Breast epithelium (tissue), 4 donors: ENCODE measurements at places on chromosomes 6 and 20.

DNA sequence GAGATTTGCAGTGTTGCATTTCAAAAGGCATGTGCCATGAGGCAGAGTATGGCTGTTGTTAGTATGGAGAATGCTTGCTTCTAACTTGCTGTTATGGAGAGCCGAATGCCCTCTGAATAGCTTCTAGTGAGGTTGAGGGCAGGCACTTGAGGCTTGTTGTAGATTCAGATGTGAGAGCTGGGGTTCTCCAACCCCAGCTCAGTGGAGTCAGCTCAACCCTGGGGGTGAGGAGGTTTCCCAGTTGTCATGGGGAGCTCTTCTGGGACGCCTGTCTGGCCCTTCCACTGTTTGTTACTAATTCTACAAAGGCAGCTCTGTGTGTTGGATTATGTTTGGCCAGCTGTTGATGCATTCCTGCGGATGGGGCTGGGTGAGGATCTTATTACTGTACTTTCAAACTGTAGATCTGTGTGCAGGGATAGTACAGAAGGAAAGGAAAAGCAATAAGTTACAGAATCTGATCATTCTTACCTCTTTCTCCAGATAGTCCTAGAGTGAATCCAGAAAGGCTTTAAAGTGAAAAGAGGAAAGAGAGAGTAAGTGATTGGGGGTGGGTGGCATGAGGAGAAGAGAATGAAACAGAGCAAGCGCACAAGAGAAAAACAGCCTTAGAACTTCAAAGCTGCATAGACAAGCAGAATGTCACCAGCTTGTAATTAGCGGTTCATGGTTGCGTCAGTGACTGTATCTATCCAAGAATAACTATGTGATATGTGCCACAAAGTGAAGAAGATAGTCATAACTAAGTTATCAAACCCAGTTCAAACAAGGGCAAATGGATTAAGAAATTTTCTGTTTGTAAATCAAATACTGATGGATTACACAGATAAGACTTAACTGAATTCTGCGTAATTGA is 148.7 kb downstream of the PRL start:
- no peaks in the 10 kb centered on the region for H3K27me3 ChIP-seq
- no peak for DNase-seq
- H3K4me1 ChIP-seq = no peaks in the 10 kb centered on the region
- H3K27ac ChIP-seq = peak overlapping the region; percentile 57
- H3K36me3 ChIP-seq = no peaks in the 10 kb centered on the region

DNA sequence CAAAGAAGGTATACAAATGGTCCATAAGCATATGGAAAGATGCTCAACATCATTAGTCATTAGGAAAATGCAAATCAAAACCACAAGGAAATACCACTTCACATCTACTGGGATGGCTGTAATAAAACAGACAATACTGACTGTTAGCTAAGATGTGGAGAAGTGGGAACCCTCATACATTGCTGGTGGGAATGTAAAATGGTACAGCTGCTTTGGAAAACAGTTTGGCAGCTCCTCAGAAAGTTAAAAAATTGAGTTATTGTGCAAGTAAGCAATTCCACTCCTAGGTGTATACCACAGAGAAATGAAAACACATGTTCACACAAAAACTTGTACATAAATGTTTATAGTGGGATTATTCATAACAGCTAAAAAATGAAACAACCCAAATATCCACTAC is 173.0 kb upstream of the JAG1 start:
- H3K36me3 ChIP-seq = no peaks in the 10 kb centered on the region
- DNase-seq = no peak
- no peak overlapping the region for H3K27ac ChIP-seq
- H3K4me1 ChIP-seq = no peaks in the 10 kb centered on the region
- no peak overlapping the region for H3K4me3 ChIP-seq

- H3K36me3 ChIP-seq = no peaks in the 10 kb centered on the region
- DNase-seq = no peak
- H3K27ac ChIP-seq = no peak overlapping the region
- no peaks in the 10 kb centered on the region for H3K27me3 ChIP-seq
- H3K4me3 ChIP-seq = no peak overlapping the region
These were observed 82.3 kb downstream of the EPHA7 start for GRCh38 chr6:93337014-93337413.

DNA sequence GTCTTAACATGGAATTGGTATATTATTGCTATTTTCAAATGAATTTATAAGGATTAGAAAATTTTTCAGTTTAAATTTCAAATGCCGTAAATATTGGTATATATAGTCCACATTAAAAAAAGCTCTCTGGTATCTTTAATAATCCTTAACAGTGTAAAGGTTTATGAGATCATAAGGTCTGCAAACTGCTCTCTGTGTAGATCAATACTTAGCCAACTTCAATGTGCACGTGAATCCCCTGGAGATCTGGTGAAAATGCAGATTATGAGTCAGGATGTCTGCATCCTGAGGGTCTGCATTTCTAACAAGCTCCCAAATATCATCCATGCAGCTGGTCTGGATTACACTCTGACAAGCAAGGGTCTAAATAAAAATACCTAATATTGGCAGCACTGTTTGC is 43.5 kb downstream of the LAMA4 start:
- H3K27me3 ChIP-seq = no peaks in the 10 kb centered on the region
- H3K4me1 ChIP-seq = no peaks in the 10 kb centered on the region
- no peak overlapping the region for H3K27ac ChIP-seq
- no peak for DNase-seq
- H3K4me3 ChIP-seq = no peak overlapping the region

- H3K36me3 ChIP-seq = no peaks in the 10 kb centered on the region
- no peak overlapping the region for H3K4me3 ChIP-seq
- peak overlapping the region; percentile 26 for H3K27ac ChIP-seq
- DNase-seq = no peak
- H3K4me1 ChIP-seq = no peaks in the 10 kb centered on the region
These were observed 144.6 kb downstream of the CDKAL1 start for GRCh38 chr6:20678831-20679352.

GRCh38 chr6:139765825-139766285 is 391.4 kb upstream of the CITED2 start:
- no peaks in the 10 kb centered on the region for H3K4me1 ChIP-seq
- H3K27ac ChIP-seq = no peak overlapping the region
- H3K36me3 ChIP-seq = no peaks in the 10 kb centered on the region
- H3K4me3 ChIP-seq = no peak overlapping the region
- no peaks in the 10 kb centered on the region for H3K27me3 ChIP-seq

DNA sequence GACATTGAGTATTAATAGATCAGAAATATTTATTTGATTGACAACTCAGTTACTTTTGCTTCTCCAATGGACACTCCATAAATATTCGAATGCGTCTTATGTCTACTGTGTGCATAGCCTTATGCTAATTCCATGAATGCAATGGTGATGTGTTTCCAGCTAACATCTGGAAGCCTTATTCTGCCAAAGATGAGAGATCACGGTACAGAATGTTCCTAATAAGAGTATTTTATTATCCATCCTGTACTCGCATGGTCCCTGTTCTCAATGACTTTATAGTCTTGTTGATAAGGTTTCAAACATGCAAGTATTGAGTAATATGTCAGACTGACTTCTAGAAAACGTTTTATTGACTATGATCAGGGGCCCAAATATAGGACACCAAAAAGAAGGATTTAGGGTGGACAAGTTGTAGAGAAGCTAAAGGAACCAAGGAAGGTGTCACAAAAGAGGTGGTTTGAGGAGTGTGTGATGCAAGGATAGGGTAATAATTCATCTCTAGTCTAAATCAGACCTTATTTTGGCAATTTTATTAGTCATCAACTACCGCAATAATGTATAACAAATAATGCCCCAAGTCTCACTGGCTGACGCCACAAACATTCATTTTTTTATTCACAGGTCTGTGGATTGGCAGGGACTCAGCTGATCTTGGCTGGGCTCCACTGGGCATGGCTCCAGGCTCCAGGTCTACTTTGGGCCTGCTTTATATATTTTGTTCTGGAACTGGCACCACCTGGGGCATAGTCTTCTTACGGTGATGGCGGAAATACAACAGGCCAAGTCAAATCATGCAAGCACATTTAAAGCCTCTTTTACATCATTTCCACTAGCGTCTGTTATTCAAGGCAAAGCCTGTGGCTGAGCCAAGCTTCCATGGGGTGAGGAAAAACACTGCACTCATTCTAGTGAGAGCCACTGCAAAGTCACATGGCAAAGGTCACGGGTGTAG is 24.5 kb upstream of the CD83 start:
- H3K27me3 ChIP-seq = no peaks in the 10 kb centered on the region
- H3K36me3 ChIP-seq = no peaks in the 10 kb centered on the region
- no peaks in the 10 kb centered on the region for H3K4me1 ChIP-seq
- H3K4me3 ChIP-seq = no peak overlapping the region
